ENCODE measurements at places on chromosomes 5 and 9. TPM values are rescaled to one million over a fixed set of nuclear protein-coding genes. Genes with fewer than 3 reads are reported as not detected.

Gene ASPN
- total RNA-seq: 28.0 TPM

Gene NRG2
- 2.4 TPM for total RNA-seq

DNA sequence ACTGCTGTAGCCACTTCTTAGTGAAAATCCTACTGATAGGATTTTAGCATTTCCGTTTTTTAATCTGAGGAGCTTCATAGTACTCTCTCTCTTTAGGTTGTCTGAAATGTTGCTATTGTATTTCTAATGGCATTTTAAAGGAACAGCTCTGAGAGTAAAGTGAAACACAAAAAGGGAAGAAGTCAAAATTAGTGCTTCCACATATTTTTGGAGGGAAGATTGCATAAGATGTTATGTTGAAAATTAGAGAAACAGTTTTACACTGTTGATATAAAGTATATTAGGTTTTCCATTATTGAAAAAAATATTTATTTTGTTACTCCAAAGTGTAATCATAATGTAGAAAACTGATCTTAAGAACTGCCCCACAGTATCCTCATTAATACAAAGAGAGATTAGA is 525.1 kb downstream of the TAF11L14 start:
- no peak for DNase-seq

GRCh38 chr9:135040892-135041291 is 46.6 kb upstream of the OLFM1 start:
- DNase-seq: no peak

Gene ALDOB
- 0.36 TPM for total RNA-seq

DNA sequence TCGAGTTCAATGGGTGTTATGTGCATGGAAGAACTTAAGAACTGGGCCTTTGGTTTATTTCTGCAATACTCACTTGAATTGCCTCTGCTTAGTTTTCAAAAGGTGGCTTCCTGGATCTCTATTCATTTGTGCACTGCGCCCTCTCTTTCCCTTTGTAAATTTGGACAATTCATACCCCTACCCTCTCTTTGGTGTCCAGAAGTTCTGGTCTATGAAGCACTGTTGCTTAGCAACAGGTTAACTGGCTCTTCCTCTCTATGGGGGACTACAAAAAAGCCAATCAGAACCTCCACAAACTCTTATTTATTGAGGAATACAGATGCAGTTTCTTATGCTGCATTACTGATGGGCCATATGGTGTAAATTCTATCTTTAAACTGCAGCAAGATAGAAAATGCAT is 13.5 kb upstream of the FAM120A start:
- no peak for DNase-seq

DNA sequence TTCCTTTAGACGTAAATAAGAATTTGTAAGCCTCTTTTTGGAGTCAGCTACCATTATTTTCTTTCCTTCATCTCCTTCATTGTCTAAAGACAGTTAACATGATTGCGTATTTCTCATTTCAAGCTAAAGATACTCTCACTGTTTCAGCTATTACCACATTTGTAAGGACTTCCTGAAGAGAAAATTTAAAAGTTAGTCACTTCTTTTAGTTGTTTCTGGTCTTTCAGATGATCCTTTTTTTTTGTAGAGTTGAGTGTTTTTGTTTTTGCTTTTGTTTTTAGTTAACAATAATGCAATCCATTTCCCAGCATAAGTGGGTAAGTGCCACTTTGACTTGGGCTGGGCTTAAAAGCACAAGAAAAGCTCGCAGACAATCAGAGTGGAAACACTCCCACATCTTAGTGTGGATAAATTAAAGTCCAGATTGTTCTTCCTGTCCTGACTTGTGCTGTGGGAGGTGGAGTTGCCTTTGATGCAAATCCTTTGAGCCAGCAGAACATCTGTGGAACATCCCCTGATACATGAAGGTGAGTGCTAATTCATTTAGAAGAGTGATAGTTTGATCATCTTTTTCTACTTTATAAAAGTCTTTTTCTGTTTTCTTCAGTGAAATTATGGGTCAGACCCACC is 2.0 kb downstream of the IL31RA start:
- DNase-seq: no peak

Gene IFNA2
- total RNA-seq: not detected

DNA sequence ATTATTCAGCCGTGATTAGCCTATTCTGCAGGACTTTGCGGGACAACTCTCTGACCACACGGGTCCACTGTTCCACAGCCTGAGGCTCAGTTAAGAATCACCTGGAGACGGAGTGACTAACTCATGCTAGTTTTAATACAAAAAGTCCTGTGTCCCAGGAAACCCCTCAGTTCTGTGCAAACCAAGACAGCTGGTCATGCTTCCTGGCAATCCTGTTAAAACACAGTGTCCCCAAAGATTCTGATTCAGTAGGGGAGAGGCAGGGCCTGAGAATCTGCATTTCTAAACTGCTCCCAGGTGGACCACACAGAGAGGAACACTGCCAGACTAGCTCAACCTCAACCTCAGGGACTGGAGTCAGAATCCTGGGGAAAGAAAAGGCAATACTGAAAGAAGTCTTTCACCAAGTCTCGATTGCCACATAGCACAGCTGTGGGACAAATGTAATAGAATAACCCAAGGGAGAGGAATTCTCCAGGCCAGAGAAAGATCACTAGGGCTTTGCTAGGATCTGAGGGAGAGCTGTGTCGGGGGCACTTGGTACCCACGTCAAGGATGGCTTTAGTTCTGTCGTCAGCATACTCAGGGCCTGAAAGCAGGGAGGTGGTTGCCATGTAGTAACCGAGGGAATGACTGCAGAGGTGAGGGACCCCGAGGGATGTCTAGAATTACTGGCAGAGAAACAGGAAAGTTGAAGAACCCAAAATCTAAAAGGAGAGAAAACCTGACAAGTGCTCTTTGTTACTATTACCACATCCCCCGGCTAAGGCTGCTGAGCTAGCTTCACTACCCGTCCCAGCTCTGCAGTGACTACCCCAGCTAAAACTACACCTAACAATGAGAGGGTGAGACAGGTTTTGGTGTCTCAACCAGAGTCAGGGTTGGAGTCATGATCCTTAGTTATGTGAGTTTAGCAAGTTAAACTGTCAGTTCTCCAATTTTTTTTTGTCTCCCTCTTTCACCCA is 8.6 kb downstream of the SUSD1 start:
- DNase-seq: no peak

Gene OLFML2A
- total RNA-seq: 37.8 TPM

- DNase-seq: no peak
Measured at GRCh38 chr9:3367185-3367584, 158.6 kb downstream of the RFX3 start.

DNA sequence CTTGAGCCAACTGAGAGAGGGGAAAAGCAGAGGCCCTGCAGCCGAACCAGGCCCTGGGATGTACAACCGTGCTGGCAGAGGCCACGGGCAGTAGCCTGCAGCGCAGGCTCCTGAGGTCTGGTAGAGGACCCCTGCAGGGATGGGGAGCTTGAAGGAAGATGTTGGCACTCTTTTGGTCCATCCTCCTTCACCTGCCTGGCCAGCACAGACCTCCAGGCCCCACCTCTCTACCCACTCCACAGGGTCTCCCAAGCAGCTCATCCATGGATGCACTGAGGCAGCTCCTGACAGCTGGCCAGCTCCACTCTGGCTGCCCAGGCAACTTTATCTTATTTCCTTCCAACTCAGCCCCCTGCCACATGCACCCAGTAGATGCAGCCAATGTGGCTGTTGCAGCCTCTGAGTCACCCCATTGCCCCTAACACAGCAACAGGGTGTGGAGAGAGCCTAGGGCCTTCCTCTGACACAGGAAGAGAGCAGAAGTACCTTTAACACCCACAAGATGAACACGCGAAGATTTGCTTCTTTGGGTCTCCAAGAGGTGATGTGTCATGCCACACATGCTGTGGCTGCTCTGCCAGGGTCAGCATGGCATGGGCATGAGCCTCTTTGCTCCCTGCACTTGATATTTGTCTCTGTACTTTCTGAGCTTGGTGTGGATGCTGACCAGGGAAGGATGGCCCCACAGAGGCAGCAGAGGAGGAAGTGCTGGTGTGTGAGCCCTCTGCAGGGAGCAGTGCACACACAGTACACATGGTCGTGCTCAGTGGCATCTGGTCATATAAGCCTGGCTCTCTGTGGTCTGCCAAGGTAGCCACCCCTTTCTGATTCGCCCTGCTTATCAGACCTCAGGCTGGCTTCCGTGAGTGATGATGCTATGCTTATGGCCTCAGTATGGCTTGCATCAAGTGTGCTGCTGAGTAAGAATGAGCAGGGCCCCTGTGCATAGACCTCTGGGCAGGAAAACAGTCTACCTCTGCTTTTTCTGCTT is 117.2 kb downstream of the NRG2 start:
- DNase-seq: no peak

- no peak for DNase-seq
Measured at GRCh38 chr5:121033334-121033733, 569.2 kb downstream of the PRR16 start.

GRCh38 chr5:118293378-118293777 is 695.0 kb downstream of the DTWD2 start:
- DNase-seq: no peak

DNA sequence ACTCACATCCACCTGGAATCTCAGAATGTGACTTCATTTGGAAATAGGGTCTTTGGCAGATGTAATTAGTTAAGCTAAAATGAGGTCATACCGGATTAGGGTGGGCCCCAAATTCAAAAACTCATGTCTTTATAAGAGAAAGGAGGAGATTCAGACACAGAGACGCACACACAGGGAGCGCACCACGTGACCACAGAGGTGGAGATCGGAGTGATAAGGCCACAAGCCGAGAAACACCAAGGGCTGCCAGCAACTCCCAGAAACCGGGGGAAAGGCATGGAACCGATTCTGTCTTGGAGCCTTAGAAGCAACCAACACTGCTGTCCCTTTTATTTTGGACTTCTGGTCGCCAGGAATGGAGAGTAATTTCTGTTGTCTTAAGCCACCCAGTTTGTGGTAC is 31.8 kb upstream of the LMX1B start:
- DNase-seq: no peak

DNA sequence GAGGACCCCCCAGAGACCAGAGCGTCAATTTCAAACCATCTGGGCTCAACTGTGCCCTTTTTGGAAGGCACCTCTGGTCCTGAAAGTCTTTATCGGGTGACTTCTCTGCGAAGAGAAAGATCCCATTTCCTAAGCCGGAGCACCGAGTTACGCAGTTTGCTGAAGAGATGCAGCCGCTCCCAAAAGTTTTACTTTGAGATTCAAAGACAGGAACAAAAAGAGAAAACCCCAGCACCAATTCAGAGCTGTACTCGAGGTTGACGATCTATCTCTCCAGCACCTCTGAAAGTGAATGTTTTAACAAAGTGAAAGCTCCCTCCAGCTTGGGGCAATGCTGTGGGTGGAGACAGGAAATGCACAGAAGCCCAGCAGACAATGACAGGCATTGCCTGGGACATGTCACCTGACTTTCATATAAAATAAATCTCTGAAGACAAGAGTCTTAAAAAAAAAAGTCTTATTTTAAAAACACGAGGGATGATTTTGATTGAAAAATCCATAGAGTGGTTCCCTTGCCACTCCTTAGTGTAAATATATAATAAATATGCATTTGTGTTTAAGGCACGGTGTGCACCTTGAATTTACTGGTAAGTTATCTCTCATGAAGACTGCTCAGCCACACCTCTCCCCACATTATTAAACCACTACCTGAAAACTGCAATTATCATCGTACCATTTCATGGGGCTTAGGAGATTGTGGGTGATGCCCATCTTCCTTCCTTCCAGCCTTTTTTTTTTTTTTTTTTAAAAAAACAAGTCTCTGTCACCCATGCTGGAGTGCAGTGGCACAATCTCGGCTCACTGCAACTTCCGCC is 79.9 kb downstream of the FNBP1 start:
- peak; percentile 56 for DNase-seq

DNA sequence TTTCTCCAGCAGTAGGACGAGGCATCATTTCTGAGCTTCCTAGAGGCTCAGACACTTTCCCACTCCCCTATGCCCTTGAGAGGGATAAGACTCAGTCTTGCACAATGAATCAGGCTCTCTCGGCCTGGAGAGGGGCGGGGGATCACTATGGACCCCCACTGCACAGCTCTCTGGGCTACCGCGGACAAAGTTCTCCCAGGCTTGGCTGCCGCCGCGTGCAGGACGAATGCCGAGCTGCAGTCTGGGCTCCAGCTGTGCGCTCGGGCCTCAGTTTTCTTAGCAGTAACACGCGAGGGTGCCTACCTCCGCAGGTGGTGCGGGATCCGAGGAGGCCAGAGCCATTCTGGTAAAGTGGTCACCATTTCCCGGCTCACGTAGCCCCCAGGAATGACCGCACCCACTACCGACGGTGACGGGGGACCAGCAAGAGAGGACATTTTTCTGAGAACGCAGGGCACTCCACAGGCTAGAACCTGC is 3.4 kb upstream of the MYORG start:
- DNase-seq: no peak

- DNase-seq: no peak
Measured at GRCh38 chr5:80254767-80255430, 949 bp downstream of the SERINC5 start.

- DNase-seq: no peak
Measured at GRCh38 chr9:100554935-100555401, 22.9 kb upstream of the CAVIN4 start.

DNA sequence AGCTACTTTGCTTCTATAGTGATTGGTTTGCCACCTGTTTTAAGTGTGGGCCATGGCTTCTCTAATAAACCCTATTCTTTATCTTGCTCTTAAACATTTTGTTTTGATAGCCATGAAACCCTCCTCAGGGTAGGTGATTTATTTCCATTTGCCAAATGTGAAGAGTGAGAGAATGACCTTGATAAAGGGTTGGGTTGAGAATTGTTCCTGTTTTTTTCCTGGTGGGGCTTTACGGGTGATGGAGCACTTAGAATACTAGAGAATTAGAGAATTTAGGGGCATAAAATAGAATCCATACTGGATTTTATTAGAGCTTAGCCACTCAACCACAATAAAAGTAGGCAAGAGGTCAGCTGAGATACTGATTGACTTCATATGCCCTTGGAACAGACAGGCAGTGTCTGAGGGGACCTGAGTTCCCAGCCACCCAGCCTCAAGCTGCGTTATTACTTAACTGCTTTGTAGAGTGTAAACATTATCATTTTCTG is 68.9 kb downstream of the COMMD10 start:
- DNase-seq: no peak

Gene SPATA31E1
- total RNA-seq: not detected

DNA sequence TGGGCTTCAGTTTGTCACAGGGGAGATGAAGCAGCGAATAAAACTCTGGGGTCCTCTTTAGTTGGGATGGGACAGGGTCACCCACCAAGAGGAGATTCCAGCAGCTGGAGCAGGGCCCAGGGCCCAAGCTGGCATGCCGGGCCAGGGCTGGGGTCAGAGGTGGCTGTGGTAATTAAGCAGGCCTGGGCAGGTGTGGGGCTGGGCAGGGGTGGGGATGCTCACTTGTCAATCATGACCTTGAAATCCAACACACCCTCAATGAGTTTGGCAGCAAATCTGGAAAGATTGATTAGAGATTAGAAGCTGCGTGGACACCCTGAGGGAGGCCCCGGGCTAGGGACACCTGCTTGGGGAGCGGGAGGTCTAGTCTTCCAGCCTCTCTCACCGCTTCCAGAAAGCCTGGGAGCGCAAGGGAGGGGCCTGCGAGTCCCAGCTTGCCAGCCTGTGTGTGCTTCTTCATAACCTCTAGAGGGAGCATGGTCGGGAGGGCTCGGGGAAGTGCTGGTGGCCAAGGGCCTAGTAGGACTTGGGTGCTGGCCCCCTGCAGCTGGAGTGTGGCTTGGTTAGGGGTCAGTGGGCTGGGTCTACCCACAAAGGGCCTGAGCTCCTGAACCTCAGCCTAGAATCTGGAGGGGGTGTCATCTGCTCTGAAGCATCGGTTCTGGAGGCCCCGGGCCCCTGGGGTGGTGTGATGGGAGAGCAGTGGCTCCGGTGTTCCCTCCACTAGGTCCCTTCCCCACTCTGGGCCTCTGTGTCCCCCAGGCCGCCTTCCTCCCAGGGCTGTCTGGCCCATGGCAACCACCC is 7.6 kb downstream of the CRAT start:
- DNase-seq: no peak

- no peak for DNase-seq
Measured at GRCh38 chr9:118104363-118104762, 400.2 kb downstream of the TLR4 start.
